ENCODE measurements at places on chromosomes 3 and 15. TPM values are rescaled to one million over a fixed set of nuclear protein-coding genes. Genes with fewer than 3 reads are reported as not detected.

Gene SELENOK
- 37.2 TPM for total RNA-seq

DNA sequence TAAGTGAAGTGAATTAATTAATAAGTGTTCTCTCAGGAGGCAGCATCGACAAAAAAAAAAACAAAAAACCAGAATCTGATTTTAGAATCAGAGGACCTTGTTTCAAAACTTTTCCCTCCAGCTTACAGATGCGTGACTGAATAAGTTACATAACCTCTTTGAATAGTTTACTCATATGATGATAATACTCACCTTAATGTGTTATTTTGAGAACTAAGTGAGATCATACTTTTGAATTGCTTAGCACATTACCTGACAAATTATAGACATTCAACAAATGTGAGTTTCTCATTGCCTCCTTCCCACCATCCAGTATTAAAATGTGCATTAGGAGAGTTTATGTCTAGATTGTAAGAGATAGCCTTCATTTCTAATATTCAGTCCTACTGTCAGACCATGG is 94.0 kb downstream of the SOX2 start:
- no peak for DNase-seq

GRCh38 chr15:36571301-36571700 is 8.1 kb upstream of the CDIN1 start:
- DNase-seq, result no peak

GRCh38 chr3:51751287-51751686 is 27.8 kb downstream of the IQCF6 start:
- DNase-seq, result no peak

Gene IL5RA
- total RNA-seq, result 0.57 TPM

DNA sequence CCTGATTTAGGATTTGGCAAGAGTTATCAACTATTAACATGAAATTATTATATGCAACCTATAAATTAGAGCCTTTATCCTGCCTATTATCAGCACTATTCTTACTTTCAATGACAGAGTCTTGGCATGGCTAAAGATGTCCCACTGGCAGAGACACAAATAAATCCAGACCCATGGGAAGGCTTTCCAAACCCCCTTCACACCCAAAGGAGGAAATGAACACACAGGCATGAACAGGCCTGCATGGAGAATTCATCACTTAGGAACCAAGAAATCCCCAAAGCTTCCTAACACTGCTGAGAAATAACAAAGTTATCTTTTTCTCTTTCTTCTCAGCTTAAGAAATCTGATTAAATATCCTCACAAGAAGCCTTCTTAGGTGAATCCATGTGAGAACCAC is 213.9 kb downstream of the OCA2 start:
- DNase-seq, result no peak

- DNase-seq, result no peak
These were observed 78.9 kb upstream of the TTC14 start for GRCh38 chr3:180523040-180523439.

GRCh38 chr3:150710097-150710496 is 6.4 kb upstream of the ERICH6 start:
- DNase-seq, result no peak

Gene LTF
- total RNA-seq, result 1.2 TPM

Gene SRGAP3
- 9.0 TPM for total RNA-seq

GRCh38 chr3:45666757-45667431 is 22.3 kb upstream of the SACM1L start:
- no peak for DNase-seq

DNA sequence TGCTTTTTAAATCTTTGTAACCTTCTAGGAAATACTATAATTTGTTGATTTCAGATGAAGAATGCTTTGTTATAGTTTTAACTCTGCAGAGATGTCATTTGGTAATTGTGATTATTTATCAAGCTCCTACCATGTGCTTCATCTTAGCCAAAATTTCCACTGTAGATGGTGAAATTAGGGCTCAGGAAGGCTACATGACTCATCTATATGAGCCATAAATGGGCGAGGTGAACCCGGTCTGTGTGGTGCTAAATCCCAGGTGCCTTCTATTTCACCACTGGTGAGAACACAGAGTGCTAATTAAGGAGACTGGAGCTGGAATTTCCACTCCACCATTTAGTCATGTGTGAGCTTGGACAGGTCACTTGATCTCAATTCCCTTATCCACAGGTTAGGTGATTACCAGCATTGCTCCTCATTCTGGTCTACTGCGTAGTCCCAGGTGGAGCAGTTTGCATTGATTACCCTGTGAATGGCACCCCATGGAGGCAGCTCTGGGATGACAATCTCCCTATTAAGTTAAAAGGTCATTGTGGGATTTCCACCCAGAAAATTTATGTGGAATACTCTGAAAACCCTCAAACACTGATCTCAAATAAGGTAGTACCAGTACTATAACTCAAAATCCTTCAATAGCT is 2.8 kb upstream of the CCR3 start:
- no peak for DNase-seq

DNA sequence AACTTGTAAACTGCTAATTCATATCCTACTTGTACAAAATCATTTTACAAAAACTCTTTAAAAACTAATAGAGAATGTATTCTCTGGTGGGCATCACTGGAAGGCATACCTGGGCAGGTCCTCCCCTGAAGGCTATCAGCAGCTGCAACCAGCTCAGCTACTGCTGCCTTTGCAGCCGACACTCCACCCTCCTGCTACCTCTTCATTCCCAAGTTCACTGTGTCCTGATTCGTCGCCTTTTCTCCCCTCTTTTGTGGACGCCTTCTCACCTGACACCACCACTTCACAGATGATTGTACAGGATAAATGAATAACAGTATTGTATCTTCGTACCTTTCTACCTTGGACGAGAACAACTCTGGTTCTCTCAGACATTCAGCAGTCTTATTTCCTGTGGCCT is 28.9 kb downstream of the B4GALT4 start:
- DNase-seq, result no peak

- DNase-seq, result no peak
These were observed 863 bp downstream of the PSMA4 start for GRCh38 chr15:78540871-78541743.

GRCh38 chr3:58333206-58334012 is 717 bp downstream of the PXK start:
- peak; percentile 48 for DNase-seq

DNA sequence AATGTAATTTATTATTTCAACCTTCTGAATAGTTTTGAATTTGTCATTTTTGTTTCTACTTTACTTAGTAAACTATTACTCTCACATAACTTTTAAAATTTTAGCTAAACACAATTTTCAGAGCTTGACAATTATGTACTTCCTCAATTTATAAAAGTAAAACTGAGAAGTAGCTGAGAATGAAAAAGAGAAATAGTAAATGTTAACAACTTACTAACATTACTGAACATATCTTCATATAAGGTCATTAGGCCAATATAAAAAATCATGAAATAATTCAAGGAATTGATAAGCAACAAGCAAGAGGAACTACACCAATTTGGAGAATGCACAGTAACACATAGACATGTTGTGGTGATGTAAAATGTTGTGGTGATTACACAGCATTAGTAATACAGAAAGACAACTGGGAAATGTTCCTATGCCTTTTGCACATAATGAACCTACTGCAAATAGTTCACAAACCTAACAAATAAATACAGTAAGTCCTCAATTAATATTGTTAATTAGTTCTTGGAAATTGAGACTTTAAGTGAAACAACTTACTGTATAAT is 137.9 kb downstream of the CBLB start:
- no peak for DNase-seq

- DNase-seq, result peak; percentile 69
These were observed 843 bp downstream of the GLCE start for GRCh38 chr15:69161079-69161877.

- DNase-seq, result no peak
These were observed 862.7 kb upstream of the SEMA6D start for GRCh38 chr15:46854564-46854963.

GRCh38 chr3:108241146-108241545 is 18.9 kb upstream of the IFT57 start:
- no peak for DNase-seq

GRCh38 chr3:16251316-16252085 is 13.2 kb downstream of the DPH3 start:
- DNase-seq, result no peak

Gene EPHB3
- total RNA-seq, result 33.6 TPM

DNA sequence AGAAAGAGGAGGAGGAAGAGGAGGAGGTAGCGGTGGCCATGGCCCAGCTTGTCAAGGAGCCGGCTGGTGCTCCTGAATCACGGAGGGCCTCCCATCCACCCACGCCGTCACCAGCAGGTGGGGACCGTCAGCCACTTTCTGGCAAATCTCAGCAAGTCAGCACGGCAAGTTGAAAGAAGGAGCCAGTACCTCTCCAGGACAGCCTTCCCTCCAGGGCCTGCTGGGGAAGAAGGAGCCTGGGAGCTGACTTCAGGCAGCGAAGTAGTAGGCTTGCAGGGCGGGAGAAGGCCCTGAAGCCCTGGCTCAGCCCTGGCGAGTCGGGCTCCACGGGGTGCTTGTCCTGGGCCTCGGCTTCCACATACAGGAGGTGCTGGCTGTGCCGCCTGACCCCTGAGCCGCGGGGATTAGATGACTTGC is 99.2 kb upstream of the TRPM1 start:
- peak; percentile 88 for DNase-seq

DNA sequence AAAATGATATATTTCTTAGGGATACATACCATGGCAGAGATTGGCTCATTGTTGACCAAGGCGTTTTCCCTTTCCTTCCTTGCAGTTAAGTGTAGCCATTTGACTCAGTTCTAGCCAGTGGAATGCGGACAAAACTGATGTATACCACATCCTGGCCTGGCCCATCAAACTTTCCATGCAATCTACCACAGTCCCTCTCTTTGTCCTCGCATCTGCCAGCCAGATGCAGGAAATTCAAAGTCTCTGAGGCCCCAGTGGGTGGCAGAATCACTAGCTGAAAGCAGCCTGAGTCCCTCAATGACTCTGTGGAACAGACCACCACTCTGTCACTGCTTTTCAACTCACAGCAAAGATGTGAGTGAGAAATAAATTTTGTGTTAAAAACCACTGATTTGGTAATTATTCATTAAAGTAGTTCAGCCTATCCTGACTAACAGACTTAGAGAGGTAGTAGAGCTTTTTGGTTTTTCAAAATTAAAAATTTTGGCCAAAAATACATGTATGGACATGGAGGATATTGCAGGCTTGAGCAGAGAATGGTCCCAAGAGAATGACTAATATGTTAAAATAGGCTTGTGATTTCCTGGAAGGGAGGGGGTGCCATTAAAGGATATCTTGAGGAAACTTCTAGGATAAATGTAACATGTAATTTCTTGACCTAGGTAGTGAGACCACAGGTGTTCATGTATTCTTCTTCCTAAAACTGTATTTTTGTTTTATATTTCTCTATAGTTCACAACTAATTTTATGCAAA is 10.9 kb downstream of the LRRFIP2 start:
- DNase-seq, result no peak

- no peak for DNase-seq
These were observed 723.5 kb downstream of the NLGN1 start for GRCh38 chr3:174120997-174121396.

Gene CYP1A1
- not detected for total RNA-seq

Gene ARRDC4
- 49.6 TPM for total RNA-seq

- DNase-seq, result no peak
These were observed 76.8 kb downstream of the CHCHD4 start for GRCh38 chr3:14047841-14048240.

DNA sequence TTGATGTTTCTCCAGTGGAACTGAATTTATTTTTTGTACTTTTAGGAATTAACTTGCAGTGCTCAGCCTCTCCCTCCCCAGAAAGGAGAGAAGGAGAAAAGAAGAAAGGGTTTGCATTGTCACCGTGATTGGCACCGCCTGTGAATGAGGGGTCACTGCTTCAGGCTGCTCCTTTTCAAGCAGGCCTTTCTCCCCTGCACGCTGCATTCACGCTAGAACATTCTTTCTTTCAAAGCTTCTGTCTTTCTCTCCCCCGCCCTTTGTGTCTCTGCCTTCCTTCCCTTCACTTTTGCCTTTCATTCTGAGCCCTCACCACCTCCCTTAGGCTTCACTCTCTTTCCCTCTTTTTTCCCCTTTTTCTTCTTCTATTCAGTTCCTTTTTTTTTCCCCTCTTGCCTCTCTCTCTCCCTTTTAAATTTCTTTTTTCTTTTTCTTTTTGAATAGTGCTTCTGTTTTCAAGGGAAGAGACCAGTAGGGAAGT is 42.4 kb downstream of the ZNF710 start:
- no peak for DNase-seq

Gene C3orf49
- total RNA-seq, result not detected

Gene OXSM
- total RNA-seq, result 18.4 TPM

DNA sequence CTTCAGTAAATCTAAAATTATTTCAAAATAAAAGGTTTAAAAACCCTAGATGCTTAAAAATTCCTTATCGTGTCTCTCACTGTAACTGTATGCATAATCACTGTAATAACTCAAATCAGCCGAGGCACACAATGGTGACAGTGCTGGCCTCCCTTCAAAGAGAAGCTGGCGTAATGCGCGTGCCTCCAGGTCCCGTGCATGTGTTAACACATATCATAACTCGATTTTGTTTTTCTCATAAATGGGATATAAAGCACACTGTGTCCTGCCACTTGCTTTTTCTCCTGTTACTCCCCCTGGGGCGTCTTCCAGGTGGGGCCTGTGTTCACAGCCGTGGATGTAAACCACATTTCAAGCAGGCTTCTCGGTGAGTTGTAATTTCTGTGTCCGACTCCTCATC is 56.0 kb downstream of the TPRA1 start:
- no peak for DNase-seq

Gene ATP10A
- 2.4 TPM for total RNA-seq
